ENCODE measurements at places on chromosomes 2 and 18.

GRCh38 chr2:220660277-220661145, 911.6 kb downstream of the EPHA4 start:
- no peak for DNase-seq

- no peak for DNase-seq
Observed at GRCh38 chr2:2145817-2146216, 185.3 kb downstream of the MYT1L start.

DNA sequence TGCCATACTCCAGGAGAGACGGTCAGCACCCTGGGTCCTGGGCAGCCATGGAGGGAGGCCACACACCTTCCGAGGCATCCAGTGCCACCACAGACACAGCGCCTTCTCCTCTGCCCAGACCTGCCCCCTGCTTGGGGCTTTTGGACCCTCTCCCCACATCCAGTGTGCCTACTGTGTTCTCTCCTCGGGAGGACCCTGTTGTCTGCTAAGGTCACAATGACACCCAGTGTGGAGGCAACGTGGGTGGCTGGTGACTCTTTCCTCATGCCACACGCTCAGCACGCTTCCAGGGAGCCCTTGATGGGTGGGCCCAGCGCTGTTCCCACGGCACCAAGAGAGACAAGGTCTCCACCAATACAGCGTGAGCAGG, 251.9 kb downstream of the EIPR1 start:
- no peak for DNase-seq

- DNase-seq: no peak
Observed at GRCh38 chr2:24024996-24025663, 15.2 kb downstream of the MFSD2B start.

- no peak for DNase-seq
Observed at GRCh38 chr2:223169830-223170605, 118.0 kb downstream of the KCNE4 start.

- no peak for DNase-seq
Observed at GRCh38 chr2:49582946-49583345, 428.6 kb upstream of the FSHR start.

- no peak for DNase-seq
Observed at GRCh38 chr2:222108497-222108896, 190.3 kb downstream of the PAX3 start.

GRCh38 chr2:132037527-132038178, 124.1 kb downstream of the ANKRD30BL start:
- DNase-seq: no peak

DNA sequence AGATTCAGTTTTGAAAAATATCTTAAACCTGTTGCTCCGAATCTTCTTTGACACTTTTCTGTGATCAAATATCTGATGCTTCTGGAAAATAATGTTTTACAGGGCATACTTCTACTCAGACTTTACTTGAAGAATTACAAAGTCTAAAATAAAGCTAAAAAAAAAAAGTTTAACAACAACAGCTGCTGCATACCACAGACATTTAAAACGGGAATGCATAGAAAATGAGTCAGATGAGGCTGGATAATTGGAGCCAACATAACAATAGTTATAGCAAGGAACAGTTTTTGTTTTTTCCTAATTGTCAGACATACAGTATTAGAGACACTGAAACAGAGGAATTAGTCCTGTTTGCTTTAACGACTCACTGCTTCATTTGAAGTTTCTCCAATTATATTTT, 1090.2 kb downstream of the SUCLG1 start:
- DNase-seq: no peak

- no peak for DNase-seq
Observed at GRCh38 chr2:83051538-83052170, 1407.4 kb downstream of the SUCLG1 start.

DNA sequence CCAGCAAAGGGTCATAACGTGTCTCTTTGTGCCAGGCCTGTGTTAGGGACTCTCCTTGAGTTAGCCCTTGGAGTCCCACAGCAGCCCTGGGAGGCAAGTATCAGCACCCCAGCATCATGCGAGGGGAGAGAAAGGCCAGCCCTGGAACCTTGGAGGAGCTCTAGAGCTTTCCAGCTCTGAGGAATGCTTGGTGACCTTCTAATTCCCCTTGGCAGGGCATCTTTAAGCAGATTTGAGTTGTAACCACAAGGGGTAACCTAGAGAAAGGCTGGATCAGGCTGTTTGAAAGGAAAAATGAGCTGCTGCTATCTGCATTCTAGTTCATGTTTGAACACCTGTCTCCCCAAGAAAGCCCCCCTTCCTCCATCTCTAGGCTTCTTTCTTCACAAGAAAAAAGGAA, 23.8 kb upstream of the ODC1 start:
- DNase-seq: no peak

DNA sequence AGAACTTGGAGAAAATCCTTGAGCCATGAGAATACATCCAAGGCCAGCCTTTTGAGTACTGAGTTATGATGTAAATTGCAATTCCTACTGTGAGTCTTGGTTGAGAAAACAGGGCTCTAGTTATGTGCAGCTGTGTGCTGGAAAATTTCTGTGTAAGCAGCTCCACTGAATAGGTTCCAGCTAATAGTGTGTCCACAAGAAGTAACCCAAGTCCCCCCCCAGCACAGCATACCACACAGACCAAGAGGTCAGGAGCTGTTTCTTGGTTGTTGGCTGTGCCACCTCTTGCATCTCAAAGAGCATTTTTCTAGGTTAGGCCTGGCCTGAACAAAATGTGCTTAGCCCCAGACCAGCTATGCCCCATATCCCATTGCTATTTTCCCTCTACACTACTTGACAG, 36.8 kb upstream of the APCDD1 start:
- peak; percentile 14 for DNase-seq

DNA sequence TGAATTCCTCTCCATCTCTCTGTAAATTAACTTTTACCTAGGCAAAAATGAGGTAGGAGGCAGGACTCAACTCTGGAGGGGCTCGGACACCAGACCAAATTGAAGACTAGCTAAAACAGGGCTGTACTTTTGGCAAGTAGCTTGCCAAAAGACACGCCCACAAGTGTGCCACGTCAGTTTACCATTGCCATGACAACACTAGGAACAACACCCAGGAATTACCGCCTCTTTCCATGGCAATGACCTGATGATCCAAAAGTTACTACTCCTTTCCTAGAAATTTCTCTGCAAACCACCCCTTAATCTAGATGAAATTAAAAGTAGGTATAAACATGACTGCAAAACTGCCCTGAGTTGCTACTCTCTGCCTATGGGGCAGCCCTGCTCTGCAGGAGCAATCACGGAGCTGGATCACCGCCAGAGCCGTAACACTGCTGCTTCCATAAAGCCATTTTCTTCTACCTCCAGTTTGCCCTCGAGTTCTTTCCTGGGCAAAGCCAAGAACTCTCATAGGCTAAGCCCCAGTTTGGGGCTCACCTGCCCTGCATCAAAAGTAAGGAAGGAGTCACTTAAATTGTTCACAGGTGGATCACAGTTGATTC, 66.0 kb upstream of the FAM136A start:
- no peak for DNase-seq

GRCh38 chr2:136188086-136188485, 70.1 kb upstream of the CXCR4 start:
- no peak for DNase-seq

- DNase-seq: no peak
Observed at GRCh38 chr2:142920571-142920970, 43.1 kb downstream of the KYNU start.

DNA sequence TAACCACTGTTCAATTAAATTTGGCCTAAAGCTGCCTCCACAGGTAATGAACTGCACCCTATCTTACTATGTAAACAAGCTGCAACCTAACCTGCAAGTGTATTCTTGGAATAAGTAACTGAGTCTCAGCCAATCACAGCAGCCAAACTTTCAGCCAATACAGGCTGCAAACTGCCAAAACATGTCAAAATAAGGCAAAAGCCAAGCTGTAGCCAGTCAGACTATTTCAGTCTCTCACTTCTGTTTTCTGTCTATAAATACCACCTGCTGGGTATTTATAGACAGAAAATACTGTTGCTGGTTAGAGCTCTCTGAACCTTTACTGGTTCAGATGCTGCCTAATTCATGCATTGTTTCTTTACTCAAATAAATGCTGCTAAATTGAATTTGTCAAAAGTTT, 14.3 kb downstream of the C2orf76 start:
- DNase-seq: no peak

DNA sequence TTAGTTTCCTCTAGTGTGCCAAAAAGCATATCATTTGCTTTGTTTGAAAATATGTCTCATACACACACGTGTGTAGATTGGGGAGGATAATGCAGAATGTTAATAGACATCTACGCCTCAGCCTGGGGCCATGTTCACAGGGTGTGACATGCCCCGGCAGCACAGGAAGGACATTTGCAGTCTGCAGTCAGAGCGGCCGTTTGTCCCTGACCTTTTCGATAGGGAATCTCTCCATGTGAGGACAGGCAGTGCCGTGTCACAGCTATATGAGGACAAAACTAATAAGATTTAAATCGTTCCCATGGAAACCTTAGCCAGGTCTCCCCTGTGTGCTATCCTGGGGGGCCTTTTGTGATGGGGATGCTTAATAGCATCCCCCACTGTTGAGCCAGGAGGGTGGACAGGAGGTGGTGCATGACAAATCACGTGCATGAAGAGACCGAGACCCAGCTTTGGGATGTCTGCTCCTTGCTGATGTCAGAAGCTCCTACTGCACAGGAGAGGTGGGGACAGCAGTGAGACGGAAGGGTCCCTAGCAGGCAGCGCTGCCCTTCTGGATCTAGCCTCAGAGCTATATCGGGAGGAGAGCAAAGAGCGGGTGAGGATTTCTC, 100.6 kb downstream of the RNF144A start:
- no peak for DNase-seq

- no peak for DNase-seq
Observed at GRCh38 chr2:65647249-65647842, 214.9 kb upstream of the SPRED2 start.

- no peak for DNase-seq
Observed at GRCh38 chr2:196821195-196821594, 12.0 kb upstream of the C2orf66 start.

DNA sequence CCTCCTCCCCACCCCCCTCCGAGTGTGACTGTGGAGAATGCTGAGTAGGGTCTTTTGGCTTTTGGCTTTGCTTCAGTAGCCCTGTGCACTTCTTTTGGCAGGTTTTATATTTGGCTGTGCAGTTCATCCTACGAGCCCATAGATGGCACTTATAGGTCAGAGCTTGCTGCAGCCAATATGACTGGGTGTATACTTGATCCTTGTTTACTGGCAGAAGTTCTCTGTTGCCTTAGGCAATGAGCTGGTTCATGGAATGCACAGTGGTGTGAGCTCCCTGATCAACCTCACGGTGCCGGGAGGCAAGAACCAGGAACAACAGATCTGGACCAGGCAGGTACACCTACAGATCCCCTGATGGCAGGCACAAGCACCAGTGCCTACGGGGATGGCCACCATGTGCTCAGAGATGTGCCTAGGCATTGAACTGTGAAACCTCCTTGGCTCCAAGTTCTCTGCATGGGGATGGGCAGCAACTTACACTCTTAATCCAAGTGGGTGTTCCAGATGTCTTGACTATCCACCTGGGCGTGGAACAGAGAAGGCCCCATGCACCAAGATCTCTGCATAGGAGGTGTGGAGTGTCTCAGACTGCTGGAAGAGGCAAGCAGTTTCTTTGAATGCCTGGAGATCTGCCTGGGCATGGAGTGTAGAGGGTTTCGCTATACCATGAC, 190.4 kb downstream of the KIAA1328 start:
- DNase-seq: no peak

GRCh38 chr2:227106845-227107759, 56.9 kb downstream of the COL4A4 start:
- no peak for DNase-seq

DNA sequence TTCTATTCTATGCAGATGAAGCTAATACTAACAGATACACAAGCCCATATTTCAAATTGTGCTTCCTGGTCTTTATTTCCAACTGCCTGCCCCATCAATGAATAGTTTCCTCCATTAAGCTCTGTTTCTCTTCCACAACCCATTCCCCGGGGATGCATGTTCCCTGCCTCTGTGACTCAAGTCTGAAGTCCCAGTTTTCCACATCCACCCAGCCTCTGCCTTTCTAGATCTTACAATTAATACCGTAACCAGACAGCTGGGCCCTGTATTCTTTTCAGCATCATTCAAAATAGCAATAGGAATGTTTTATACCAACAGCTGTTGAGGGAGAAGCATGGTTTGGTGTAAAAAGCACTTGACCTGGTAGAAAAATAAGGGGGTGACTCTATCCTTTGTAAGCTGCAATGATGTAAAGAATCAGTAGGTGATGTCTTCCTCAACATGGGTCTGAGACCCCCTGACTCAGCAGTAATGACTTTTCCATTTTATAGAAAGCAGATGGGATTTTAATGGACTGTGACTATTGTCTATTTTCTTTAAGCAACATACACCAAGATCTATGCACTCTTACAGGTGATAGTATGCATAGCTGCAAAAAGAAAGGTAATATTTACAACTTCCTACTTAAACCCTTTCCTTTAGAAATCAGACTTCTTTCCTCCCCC, 46.1 kb upstream of the DAPL1 start:
- no peak for DNase-seq

DNA sequence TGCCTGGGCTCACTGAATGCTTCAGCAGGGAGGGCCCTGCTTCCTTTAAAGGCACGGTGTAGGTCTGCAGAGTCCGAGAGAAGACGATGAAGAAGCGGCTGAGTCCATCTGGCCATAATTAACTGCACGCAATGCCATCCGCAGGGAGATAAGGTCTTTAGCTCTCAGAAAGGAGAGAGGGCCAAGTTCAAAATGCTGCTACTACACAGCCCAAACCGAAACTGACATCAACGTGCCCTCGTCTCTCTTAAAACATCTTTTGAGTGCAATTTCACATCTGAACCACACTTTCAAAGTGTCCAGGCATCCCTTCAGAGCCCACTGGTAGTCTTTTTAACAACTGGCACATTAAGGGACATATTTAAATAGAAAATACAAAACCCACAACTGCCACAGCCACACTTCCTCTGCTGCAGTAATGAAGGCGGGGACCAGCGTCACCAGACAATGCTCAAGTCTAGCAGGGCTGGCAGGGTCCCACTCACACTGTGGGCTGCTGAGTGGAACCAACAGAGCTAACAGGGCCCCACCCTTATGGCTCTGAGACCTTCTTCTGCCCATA, 35.8 kb downstream of the ST3GAL5 start:
- no peak for DNase-seq

- DNase-seq: no peak
Observed at GRCh38 chr18:74473976-74474640, 17.0 kb upstream of the DIPK1C start.

GRCh38 chr2:84823229-84823628, 57.7 kb downstream of the TRABD2A start:
- DNase-seq: no peak

GRCh38 chr2:222142027-222142426, 156.8 kb downstream of the PAX3 start:
- no peak for DNase-seq

DNA sequence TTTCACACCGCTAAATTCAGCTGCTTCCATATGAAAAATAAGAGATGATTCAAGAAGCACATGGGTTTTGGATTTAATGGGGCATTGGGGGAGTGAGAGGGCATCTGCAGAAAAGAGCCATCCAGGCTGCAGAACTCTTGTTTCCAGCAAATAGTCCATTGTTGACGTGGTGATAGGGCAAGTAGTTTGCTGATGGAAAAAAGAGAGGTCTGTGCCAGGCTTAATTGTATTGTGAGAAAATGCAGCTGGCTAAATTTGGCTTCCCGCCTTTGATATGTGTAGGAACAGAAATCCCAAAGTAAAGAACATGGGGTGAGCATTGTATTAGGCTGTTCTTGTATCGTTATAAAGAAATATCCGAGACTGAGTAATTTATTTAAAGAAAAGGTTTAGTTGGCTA, 199.5 kb downstream of the SETBP1 start:
- DNase-seq: no peak

- no peak for DNase-seq
Observed at GRCh38 chr2:203887677-203888076, 20.1 kb downstream of the CTLA4 start.

GRCh38 chr2:65300134-65300760, 72.6 kb downstream of the ACTR2 start:
- DNase-seq: peak; percentile 90
